HCEC 1CT (cell line): ENCODE measurements at places on chromosomes 12 and 14.

- peak; percentile 24 for DNase-seq
Observed at GRCh38 chr12:64733857-64734256, 25.3 kb downstream of the GNS start.

- DNase-seq: no peak
Observed at GRCh38 chr14:72812292-72812851, 81.5 kb downstream of the DPF3 start.

DNA sequence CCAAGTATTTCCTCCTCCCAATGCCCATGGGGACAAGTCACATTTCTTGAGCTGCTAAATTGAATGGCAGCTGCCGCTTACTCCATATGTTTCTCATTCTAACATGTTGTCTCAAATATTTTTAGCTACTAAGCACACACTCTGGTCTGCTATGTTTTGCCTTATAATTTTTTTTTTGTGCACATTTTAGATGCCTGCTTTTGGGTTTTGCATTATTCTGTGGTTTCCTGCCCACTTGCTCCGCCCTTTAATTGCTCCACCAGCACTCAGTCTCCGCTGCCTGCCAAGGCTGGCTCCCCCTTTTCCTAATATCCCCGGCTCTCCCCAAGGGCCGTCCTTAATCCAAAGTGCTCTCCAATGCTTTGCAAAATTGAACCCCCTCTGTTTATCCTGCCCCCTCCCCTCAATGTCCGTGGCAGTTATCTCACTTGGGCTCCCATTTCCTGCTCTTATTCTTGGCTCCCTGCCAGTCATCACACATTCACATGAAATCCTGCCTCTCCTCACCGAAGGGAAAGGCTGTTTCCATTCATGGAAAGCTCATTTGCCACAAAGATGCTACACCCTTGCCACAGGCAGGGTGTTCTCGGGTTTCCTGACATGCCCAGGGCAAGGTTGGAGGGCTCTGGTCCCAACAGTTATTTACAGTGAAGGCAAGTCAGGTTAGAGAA, 79.4 kb downstream of the C12orf75 start:
- DNase-seq: no peak

DNA sequence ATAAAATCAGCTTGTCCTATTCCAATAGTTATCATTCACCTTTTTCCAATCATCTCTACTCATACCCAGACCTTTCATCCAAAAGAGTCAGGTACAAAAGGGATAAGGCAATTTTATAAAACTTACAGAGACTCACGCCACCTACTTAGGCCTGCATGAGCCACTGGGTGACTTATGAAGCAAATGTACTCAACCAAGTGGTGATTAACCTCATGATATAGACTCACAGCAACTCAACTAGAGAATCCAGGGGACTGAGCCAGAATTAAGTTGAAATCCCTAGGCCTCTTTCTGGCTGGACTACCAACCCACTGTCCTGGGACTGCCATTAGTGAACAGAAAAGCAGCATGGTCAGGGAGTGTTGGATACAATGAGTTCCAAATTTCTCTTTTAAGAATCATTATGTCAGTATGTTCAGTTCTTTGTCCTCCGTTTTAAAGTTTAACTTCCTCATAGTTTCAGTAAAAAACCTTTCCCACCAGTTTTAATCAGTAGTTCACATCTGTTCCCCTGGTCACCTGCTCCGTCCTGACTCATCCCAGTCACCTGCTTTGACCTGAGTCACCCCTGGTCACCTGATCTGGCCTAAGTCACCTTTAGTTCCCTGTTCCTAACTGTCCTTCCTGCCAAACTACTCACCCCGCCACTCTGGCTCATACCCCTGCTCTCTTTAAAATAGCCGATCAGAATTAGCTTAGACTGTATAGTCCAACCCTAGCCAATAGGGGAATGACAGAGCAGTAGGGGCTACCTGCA, 36.8 kb downstream of the SPTSSA start:
- DNase-seq: no peak

DNA sequence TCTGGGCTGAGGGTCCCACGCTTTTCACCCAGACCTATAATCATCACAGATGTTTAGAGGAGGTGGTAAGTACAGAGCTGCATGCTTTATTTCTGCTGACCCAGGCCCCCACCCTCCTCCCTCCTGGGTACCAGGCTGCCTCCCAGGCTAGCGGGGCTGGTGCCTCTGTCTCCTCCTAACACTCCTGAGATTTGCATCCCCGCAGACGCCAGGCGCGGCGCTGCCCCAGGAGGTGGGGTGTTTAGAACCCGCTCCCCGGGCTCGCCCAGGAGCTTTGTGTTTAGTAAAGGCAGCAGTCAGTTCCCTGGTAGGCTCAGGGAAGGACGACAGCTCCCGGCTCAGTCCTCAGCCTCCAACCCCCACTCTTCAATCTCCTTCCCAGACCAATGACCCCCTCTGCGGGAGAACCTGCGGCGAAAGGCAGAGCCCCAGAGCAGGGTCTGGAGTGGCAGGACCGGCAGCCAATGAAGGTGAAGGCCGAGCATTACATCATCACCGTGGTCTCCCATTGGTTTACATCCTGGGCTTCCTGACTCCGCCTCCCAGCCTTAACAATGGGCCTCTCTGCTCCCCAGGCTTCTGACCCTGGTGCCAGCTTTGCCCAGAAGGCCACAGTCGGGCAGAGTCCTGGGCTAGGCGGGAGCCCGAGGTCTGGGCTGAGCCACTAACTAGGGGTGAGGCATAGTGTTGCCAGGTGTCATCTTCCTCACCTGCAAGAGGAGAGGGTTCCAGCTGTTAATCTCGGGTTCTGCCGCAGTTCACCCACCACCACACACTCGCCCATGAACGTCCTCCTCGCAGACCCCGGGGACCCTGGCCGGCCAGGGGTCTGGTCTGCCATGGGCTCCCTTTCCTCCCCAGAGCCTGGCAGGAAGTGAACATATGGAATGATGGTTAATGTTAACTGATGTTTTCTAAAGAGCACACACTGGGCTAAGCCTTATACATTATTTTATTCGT, 57.5 kb downstream of the CALM1 start:
- peak; percentile 18 for DNase-seq

DNA sequence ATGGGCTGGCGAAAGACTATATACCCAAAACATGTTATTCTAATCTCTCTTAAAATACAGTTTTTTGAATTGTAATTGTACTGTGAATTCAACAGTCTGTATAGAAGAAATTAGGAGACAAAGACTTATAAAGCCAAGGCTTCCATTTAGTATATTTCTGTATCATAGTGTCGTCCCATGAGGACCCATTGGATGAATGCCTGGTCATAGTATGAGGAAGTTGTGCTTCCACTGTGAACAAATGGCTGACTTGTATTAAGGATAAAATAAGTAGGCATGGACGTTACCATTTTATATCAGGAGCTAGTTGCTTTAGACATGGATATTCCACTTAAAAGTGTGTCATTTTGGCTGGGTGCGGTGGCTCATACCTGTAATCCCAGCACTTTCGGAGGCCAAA, 55.9 kb upstream of the NAV3 start:
- DNase-seq: no peak

GRCh38 chr14:100675699-100676684, 50.7 kb upstream of the DLK1 start:
- no peak for DNase-seq

- no peak for DNase-seq
Observed at GRCh38 chr12:6831450-6831995, 3.3 kb downstream of the P3H3 start.

GRCh38 chr12:51976376-51977160, 25.1 kb downstream of the ACVR1B start:
- DNase-seq: peak; percentile 21

DNA sequence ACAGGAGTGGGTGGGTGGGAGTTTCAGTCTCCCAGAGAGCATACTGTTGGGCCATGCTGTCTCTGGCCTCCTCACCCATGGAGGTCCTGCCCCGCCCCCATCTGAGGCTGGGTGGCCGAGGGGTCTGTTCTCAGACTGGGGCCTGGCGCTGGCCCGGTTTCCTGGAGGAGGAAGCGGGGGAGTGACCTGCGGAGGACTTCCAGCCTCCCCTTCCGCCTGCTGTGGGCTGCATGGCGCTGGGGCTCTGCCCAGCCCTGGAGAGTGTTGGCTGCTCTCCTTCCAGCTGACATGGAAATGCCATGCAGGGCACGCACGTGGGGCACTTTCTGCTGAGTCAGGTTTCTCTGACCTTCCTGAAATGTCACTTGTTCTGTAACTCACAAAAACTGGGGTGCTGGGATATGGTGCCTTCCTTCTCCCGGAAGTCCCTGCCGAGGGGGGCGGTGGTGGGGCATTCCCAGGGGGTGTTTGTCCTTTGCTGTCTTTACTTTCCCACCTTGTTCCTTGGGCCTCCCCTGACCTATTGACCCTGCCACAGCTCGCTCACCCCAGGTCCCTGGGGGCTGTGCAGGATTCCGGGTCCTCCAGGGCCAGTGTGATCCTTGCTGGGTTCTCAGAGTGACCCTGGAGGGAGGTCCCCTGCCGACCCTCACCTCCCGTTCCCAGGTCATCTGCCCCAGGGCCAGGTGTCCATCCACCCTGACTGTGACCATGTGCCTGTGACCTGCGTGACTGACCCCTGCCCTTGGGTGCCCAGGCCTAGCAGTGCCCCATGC, 23.6 kb downstream of the PACS2 start:
- DNase-seq: no peak

DNA sequence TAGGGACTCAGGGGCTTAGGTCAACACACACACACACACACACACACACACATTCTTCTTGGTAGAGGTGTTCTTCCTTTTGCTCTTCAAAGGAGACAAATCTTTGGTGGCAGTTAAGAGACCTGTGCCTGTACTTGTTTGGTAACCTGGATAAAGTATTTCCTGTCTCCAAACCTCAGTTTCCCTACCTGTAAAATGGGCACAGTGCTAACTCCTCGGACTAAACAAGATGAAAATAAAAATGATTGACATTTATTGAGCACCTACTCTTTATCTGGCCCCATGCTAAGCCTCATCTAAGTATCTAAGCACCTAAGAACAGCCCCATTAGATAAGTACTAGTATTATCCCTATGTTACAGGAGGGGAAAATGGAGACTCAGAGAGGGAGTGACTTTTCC, 220.8 kb upstream of the MYL2 start:
- DNase-seq: no peak

GRCh38 chr12:131892711-131893604, 1.5 kb upstream of the ULK1 start:
- DNase-seq: no peak

DNA sequence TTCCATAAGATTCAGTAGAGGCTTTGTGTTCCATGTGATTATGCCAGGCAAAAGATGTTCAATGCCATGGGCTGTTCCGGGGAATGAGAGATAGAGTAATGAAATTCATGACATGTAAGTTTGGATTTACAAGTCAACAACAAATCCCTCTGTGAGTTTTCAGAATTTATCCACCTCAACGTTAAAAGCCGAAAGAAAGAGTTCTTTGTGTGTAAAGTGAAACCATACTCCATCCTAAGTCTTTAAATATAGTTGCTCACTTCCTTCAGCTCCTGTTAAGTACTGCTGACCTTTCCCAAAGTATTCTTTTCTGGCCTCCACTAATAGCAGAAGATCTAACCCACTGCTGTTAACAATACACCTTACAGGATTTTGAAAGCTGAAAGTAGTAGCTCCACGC, 190.0 kb downstream of the TMX1 start:
- DNase-seq: no peak

- DNase-seq: no peak
Observed at GRCh38 chr12:45435945-45436710, 220.2 kb downstream of the ANO6 start.

DNA sequence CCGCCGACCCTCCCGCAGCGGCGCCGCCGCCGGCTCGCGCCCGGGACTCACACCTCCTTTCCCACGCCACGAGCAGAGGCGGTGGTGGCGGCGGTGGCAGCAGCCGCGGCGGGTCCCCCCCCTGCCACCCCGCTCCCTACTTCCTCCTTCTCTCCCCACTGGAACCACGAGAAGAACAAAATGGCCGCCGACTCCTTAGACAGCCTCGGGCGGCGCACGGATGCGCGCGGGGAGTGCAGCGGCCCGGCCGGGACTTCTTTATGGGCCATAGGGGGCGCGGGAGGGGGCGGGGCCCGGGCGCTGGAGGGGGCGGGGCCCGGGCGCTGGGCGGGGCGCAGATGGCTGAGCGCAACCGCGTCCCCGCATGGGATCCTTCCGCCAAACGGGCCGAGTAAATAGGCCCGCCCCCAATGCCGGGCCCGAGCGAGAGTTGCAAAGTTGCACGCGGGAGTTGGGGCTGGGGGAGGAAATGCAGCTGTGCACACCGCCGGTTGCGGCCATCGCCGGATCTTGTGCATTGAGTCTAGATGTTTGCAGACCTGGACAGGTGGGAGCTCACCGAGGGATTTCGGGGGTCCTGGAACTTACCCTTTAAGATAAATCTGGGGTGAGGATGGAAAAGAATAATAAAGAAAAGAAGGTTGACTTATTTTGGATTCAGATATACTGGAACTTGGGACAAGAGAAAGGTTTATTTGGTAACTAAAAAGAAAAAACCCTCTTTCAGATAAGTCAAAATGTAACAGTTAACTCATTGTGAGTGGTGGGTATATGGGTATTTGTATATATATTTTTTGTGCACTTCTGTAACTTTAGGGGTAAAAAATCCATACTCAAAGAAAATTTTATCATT, at the start of gene PPP1CC:
PPP1CC (minus strand) TSS at position 174 of the 853 bp plus-strand sequence. CDS start 184 bp downstream, outside the sequence.
- DNase-seq: peak; percentile 94

DNA sequence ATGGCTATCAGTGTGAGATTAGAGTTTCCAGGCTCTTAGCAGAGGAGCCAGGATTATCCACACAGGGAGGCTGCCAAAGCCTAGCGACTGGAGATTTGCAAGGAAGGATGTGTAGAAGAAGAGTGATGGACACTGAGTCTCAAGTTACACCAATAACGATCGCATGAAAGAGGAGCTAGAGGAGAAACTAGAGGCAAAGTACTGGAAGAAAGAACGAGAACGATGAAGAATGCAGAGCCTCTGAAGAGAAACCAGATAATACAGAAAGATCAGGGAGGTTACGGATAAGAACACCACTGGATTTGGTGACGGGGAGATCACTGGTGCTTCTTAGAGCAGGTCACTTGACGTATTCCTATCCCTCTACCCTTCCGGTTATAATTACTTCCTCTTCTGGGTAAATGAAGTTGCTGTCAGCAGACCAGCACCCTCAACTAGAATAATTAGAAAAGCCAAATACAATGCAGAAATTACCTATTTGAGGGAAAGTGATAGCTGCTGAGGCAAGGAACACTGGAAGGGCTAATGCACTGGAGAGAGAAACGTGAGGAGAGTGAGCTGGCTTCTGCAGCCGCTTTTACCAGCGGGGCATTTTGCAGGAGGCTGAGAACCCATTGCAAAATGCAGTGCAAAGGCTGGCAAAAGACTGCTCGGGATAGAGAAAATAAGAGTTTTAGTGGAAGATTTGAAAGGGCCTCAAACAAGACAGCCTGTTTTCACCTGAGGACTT, 93.1 kb upstream of the HIF1A start:
- no peak for DNase-seq
